ENCODE measurements at places on chromosomes 5 and 9. TPM values are rescaled to one million over a fixed set of nuclear protein-coding genes. Genes with fewer than 3 reads are reported as not detected.

- DNase-seq, result no peak
These were observed 69.0 kb upstream of the MSX2 start for GRCh38 chr5:174655351-174655750.

GRCh38 chr5:117065161-117065560, 490.5 kb upstream of the SEMA6A start:
- DNase-seq, result no peak

- no peak for DNase-seq
These were observed 34.2 kb downstream of the FOXI1 start for GRCh38 chr5:170139786-170140335.

GRCh38 chr9:89425024-89425805, 72.7 kb downstream of the SEMA4D start:
- no peak for DNase-seq

DNA sequence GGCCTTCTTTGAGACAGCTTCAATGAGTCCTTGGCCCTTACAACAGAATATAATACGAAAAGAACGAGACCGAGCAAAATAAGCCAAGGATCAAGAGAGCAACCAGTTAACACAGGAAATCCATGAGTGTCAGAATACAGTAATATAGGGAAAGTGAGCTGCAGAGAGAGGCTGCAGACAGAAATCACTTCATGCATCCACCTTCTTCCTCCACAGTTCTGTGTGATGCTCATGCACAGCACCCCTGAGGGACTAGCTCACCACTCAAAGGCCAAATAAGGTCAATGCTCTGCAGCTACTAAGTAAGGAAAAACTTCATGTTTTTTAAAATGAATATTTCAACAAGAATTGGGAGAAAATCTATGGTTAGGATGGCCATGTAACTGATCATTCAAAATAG, 257.1 kb downstream of the MCTP1 start:
- DNase-seq, result no peak

DNA sequence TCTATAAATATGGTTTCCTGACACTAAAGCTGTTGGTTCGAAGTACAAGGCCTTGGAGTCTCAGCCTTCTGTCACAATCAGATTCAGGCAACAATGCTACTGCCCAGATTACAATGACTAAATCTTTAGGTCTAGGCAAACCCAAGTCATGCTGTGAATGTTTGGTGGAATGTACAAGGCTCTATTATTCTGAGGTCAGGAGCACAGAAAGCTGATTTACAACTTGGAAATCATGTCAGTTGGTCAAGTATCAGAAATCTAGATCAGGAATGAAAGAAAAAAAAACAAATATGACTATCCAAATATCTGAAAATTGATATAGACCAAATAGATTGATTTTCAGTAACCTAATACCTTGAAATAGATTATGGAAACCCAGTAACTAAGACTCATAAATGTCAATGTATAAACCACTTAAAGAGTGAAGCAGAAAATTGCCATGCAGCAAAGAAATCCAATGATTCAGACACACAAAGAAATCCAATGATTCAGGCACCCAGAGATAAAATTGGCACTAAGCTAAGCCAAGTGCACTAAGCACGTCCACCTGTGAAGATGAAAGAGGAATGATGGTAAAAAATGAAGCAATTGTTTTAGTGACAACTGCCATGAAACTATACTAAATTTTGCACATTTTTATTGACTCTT, 588.0 kb upstream of the TUSC1 start:
- DNase-seq, result no peak

DNA sequence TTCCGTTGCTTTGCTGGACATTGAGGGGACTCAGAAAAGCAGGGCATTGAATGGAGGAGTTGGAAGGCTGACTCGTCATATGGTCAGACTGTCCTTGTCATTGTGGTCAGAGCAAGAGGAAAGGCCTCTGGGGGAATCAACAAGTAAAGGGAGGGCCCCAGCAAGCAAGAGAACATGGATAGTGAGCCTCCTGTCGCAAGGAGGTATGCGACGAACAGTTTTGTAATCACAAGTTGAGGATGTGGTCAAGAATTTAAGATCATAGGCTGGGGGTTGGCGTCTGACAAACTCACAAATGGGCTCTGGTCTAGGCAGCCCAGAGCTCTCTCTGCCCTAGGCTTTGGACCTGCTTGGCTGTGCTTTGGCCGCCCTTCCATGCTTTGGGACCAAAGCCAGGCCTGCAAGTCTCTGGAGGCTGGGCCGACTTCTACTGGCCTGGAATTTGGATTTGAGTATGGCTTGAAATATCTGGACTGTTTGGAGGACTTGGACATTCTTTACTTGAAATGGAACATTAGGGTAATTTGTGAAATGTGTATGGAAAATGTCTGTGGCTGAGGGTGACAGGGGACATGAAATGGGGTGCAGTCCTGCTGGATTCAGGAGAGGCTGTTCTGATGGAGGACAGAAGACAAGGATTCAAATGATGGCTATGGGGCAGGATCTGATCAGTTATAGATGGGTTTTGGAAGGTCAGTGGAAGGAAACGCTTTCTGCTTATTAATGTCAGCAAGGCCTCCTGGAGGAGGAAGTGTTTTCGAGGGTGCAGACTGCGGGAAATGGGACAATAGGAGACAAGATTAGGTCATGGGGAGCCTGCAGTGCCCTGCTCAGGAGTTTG, 19.2 kb upstream of the NDST1 start:
- DNase-seq, result no peak

DNA sequence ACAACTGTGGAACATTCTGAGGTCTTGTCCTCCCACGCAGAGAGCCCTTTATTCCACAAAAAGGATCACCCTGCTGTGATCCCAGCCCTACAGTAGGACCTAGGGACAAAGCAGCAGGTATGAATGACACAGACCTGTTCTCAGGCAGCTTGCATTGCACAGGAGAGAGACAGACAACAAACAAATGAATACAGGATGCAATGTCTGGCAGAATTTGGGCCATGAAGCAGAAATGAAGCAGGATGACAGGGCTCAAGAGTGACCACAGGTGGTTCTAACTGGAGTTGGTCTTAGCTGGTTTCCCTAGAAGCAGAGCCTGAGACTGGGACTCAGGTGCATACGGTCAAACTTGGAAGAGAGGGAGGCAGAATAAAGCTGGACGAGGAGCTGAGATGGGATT, 388.8 kb downstream of the CDK5RAP2 start:
- DNase-seq, result no peak

- no peak for DNase-seq
These were observed 12.8 kb upstream of the PANK3 start for GRCh38 chr5:168592014-168592368.

DNA sequence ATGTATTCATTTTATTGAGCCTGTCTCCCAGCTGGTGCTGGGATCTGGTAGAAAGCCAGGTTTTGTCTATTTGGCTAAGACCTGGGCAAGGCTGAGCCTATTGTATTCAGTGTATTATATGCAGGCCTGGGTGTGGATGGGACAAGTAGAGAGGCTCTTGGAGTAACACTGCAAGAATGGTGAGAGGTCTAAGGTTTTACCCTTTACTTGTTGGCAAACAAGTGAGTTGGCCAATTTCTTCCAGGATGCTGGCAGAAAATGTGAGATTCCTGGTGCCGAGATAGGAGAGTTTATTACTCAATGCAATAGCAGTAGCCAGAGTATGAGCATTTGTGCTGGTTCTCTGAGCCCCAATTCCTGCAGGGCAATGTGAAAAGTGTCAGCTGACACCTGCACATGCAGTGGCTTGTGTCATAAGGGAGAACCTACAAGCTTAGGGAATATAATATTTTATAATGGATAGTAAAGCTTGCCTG, 141.7 kb upstream of the PRLR start:
- DNase-seq, result no peak

DNA sequence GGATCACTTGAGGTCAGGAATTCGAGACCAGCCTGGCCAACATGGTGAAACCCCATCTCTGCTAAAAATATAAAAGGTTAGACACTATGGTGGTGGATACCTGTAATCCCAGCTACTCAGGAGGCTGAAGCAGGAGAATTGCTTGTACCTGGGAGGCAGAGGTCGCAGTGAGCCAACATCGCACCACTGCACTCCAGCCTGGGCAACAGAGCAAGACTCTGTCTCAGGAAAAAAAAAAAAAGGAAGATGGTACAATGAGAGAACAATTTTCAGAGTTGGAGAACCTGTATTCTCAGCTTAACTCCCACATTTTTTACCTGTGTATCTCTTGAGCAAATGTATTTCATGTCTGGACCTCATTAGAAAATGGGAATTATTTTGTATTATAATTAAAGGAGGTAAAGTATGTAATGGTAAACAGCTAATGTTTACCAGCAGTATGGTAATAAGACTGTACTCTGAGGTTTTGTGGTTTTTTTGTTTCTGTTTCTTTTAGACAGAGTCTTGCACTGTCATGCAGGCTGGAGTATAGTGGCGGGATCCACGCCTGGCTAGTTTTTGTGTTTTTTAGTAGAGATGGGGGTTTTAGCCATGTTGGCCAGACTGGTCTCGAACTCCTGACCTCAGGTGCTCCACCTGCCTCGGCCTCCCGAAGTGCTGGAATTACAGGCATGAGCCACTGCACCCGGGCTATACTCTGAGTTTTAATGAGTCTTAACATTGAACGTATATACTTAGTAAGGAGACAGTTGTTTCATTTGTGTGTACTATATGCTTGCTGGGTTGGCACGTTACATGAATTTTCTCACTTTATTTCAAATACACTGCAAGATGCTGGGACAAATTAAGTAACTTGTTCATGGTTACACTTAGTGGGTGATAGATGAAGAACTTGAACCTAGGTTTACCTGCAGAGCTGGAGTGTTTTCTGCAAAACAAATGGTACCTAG, 16.2 kb downstream of the UHRF2 start:
- DNase-seq, result no peak

- DNase-seq, result no peak
These were observed 42.7 kb downstream of the TENT4A start for GRCh38 chr5:6755941-6756340.

The GADD45G gene
- 13.3 TPM for total RNA-seq

The MBLAC2 gene
- total RNA-seq, result 7.3 TPM

The DAB2IP gene
- total RNA-seq, result 48.3 TPM

The CHD1 gene
- 72.0 TPM for total RNA-seq

The SEMA6A gene
- total RNA-seq, result 30.0 TPM

The TPD52L3 gene
- total RNA-seq, result not detected

The ALDOB gene
- total RNA-seq, result not detected

The MYOT gene
- not detected for total RNA-seq

The CDC14B gene
- total RNA-seq, result 30.5 TPM
